ENCODE measurements at places on chromosomes 11 and 22.

- no peak for DNase-seq
These were observed 134.4 kb upstream of the SORL1-AS1 start for GRCh38 chr11:121587182-121587581.

- DNase-seq: no peak
These were observed 606 bp downstream of the RASSF7 start for GRCh38 chr11:561148-562003.

DNA sequence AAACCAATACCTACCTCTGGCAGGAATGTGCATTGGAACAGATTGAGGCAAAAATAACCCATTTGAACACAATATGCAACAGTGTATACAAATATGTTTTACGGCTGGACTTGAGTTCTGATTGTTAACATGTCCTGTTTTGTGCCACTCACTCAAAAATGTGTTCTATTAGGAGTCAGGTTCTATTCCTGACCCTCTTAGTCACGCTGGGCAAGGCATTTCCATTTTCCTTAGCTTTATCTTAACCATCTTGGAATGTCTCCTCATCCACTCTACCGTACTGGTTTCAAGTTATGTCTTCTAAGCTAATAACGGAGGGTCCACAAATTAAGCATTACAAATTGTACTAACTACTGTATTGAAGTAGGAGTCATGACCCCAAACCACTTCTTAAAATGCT is 78.6 kb downstream of the MAML2 start:
- no peak for DNase-seq

DNA sequence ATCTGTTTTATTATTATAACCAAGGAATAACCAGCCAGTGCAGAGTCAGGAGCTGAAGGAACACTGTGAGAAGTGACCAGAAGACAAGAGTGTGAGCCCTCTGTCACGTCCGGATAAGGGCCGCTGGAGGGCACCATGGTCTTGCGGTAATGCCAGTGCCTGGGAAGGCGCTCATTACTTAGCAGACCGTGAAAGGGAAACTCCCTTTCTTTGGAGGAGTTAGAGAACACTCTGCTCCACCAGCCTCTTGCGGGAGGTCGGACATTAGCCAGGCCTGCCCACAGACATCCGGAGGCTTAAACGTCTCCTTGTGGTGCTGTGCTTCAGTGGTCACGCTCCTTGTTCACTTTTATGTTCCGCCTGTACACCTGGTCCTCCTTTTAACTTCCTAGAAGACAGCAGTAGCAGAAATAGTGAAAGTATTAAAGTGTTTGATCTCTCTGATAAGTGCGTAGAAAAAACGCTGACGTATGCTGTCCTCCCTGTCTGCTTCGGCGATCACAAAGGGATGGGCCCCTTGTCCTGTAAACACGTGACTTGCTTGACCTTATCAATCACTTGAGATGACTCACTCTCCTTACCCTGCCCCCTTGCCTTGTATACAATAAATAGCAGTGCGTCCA is 120.6 kb upstream of the LMO1 start:
- DNase-seq: no peak

DNA sequence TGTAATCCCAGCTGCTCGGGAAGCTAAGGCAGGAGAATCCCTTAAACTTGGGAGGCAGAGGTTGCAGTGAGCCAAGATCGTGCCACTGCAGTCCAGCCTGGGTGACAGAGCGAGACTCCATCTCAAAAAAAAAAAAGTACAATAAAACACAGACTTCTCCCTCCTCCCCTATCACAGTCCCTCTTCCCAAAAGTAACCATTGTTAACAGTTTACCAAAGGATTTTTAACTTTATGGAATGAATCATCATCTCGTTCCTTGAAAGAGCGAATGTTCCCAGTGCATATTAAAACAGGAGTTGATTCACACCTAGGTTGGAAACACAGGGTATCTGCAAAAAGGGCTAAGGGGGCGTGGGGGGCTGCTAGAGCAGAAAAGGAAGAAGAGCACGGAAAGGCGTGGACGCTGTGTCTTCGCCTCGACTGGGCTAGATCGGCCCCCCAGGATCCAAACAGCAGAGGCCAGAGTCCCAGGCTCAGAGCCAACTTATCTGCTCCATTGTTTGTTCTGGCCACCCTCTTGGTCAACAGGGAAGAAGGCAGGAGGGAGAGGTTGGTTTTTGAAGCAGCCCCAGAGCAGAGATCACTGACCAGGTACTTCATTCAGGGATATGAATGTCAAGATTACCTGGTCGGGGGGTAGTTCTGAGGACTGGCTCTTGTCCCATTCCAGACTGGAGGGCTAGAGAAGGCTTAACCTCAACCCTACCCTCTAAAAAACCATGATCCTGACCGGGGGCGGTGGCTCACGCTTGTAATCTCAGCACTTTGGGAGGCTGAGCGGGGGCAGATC is 2.1 kb upstream of the AHNAK start:
- no peak for DNase-seq

DNA sequence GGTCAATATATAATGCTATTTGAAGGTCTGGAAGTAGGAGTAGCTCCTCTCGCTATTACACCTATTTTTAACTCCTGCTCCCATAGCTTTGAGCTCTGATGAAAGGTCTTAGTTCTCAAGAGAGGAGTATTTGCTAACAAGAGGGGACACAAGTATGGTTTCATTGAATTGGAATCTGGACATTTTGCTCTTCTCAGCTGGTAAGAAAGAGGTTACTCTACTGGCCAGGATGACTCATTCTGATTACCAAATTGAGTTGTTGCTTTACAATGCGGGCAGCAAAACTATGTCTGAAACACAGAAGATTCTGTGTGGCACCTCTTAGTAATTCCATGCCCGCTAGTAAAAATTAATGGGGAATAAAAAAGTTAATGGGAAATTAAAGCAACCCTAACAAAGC is 63.6 kb upstream of the EP300 start:
- DNase-seq: no peak

DNA sequence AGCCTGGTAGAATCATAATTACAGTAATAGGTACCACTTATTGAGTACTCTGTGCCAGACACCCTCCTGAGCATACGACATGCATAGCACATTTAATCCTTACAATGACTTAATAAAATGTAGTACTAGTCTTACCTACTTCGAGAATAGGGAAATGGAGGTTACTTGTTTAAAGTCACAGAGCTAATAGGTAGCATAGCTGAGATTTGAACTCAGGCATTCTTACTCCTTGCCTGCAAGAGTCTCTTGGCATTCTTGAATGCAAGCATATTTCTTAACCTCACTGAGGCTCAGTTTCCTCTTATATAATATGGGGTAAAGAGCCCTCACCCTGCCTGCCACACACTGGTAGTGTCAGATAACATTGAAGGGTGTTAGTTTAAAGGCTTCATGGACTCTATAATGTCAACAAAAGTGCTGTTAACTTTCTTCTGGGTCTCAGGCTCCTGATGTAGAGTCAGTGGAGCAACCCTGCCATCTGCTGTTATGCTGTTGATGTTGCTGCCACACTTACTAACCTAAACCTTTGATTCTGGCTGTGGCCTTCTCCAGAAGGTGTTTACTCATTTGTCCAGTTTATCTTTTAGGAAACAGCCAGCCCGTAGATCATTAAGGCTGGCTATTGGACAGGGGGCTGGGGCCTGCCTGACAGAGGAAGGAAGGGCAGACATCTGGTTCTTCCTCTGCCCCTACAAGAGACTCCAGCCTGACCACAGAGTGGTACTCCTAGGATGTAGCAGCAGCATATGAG is 18.9 kb downstream of the LIMK2 start:
- DNase-seq: peak; percentile 51

DNA sequence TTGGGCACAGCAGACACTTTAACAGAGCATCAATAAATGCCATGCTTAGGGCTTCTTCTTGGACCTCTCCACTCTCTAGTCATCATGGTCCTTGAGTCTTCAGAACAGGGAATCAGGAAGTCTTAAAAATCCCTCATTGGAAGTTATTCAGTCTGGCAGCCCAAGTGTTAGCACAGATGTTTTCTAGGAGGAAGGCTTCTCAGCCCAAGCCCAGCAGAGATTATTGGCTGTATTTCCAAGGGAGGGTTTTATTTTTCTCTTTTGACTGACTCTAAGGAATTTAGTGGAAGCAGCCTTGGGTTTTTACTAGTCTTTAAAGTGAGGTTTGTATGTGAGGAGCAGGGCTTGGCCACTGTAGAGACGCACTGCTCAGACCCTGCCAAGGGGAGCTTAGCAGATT is 41.9 kb downstream of the CEP164 start:
- no peak for DNase-seq

DNA sequence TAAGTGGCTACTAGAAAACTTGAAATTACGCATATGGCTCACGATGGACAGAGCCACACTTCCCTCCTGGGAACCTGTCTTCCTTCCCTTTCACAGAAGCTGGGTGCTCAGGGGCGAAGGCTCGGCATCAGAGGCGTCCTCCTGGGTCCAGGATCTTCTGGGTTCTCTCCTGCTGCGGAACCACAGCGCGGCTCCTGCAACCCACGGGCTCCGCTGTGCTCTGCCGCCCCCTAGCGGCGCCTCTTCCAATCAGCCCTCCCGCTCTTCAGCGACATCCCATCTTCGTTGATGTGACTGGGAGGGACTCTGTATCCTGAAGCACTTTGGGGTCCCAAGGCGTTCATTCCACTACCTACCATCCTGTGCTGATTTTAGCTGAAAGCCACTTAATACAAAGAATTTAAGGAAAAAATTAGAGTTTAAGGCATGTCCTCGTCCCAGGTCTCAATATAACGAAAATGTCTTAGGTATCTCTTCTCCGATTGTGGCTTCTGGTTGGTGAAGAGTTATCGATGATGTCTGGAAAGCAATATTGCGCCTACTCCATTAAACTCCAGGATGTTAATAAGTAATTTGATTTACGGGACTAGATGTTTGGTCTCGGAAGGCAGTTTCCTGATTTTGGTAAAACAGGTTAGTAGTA is 14.8 kb upstream of the RPS3 start:
- peak; percentile 60 for DNase-seq

- DNase-seq: no peak
These were observed 123.8 kb upstream of the FGF3 start for GRCh38 chr11:69943066-69943465.

- DNase-seq: no peak
These were observed 2.1 kb downstream of the CERK start for GRCh38 chr22:46735747-46736608.

DNA sequence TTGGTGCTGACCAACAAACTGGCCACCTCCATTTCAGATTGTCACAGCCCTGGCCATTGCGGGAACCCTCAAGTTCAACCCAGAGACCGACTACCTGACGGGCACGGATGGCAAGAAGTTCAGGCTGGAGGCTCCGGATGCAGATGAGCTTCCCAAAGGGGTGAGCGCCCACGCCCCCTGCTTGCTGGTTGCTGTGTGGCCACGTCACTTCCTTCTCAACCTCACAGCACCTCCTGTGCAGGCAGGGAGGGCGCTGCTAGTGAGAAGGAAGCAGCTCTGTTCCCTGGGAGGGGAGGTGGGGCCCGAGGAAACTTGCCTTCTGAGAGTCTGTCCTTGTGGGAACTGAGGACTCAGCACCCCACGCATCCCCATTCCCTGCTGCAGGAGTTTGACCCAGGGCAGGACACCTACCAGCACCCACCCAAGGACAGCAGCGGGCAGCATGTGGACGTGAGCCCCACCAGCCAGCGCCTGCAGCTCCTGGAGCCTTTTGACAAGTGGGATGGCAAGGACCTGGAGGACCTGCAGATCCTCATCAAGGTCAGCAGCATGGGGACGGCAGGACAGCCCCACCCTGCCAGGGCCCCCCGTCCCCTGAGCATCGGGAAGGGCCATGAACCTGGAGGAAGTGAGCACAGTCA is 19.3 kb downstream of the POLR3H start:
- no peak for DNase-seq

Measured in COR-L47 (cell line).